AG09309 (cell line): ENCODE measurements at places on chromosomes 2 and 18.
A peak's percentile ranks its signal among the peaks of the same experiment; 100 is the strongest.

- no peak for DNase-seq
Measured at GRCh38 chr2:70045932-70046331, 41.3 kb upstream of the PCBP1 start.

DNA sequence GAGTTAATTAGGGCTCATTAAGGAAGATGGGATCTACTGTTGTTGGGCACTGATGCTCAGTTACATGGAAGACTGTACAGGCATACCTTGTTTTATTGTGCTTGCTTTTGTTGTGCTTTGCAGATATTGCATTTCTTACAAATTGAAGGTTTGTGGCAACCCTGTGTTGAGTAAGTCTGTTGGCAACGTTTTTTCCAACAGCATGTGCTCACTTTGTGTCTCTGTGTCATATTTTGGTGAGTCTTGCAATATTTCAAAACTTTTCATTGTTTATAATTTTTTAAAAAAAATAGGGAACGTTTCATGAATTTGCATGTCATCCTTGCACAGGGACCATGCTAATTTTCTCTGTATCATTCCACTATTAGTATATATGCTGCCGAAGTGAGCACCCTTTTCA lies 15.6 kb downstream of the PHLPP1 start:
- no peak for DNase-seq

DNA sequence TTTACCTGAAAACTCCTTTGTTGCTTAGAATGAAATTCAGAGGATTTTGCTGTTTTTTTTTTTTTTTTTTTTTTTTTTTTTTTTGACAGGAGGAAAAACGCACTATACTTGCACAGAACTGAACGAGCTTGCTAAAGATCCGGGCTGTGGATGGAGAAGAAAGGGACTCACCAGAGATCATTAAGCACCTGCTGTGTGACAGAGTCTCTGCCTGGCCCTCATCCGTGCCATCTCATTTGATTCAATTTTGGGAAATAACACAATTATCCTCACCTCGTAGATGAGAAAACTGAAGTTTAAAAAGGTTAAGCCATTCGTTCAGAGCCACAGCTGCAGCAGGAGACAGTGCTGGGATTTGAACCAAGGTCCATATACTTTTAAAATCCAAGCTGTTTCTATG lies 775.4 kb upstream of the ID2 start:
- DNase-seq: no peak

DNA sequence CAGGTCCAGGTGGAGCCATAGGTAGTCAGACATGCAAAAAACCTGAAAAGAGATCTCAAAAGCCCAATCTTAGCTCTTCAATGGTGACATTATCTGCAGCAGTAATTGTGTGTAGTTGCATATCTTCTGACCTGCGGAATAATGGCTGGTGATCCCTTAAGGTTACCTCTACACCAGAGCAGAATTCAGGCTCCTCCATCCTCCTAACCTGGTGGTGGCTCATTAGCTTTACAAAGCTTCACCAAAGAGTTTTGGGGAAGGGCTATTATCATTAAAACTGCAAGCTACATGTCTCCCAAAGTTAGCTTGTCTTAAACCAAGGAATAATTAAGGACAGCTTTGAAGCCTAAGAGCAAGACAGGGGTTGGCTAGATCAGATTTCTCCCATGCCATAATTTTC lies 42.6 kb upstream of the CHST9 start:
- DNase-seq: no peak

DNA sequence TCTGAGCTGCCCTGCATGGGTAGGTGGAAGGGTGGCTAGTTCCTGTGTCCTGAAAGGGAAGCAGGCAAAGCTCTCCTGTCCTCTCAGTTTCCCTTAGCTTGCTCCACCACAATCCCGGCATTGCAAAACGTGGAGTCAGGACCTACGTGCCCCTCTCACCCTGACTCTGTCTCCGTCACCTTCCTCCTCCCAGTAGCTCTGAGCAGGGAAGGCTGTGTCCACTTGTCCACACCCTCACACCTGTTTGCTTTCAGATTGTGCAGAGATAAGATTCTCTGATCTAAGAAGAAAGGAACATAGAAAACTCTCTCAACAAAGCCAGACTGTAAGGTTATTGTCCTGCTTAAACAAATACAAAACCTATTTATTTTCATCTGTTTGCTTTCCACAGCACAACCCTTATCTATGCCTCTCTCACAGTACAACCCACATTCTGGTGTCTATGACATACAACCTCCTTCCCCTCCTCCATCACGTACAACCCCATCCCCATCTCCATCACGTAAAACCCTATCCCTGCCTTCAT lies 79.0 kb downstream of the ALPK2 start:
- no peak for DNase-seq

DNA sequence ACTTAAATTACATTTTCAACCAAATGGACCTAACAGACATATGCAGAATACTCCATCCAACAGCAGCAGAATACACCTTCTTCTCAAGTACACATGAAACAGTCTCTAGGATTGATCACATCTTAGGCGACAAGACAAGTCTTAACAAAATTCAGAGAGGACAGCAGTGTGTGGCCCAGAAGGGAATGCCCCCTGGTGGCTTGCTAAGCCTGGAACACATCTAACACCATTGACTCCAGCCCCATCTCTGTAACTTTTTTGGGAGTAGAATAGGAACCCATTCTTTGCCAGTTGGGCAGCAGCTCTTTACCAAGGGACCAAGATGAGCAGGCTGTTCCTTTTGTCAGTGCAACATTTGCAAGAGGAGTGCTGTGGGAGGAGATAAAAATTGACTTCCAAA lies 249.9 kb downstream of the PLCL1 start:
- no peak for DNase-seq

GRCh38 chr2:160365716-160366367 lies 127.8 kb downstream of the RBMS1 start:
- no peak for DNase-seq

GRCh38 chr2:101064125-101064502 lies 62.0 kb downstream of the RPL31 start:
- no peak for DNase-seq

DNA sequence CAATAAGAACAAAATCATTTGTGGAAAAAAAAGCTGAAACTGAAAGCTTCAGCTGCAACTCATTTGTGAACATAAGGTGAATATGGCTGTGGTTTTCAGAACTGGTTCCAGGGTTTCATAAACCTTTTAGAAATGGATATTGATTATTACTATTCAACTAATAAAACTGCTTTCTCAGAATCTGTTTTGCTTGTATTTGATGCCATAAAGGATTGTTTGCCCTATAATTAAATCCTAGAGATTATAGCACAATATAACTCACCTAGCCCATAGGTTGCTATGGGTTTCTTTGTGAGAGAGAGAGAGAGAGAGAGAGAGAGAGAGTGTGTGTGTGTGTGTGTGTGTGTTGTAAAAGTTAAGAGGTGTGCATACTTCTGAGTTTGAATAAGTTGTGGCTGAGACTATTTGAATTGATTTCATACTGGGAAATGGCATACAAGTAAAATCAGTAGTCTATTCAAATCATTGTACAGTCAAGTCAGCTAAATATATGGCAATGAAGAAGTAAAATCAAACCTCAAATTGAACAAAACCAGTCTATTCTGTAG lies 339.2 kb downstream of the ARHGAP15 start:
- DNase-seq: no peak

GRCh38 chr2:171347591-171348032 lies 86.2 kb downstream of the METTL8 start:
- peak; percentile 91 for DNase-seq

GRCh38 chr18:72368308-72368707 lies 175.8 kb downstream of the CBLN2 start:
- DNase-seq: no peak

GRCh38 chr2:168971261-168971660 lies 59.9 kb downstream of the ABCB11 start:
- no peak for DNase-seq

GRCh38 chr18:35389095-35389618 lies 12.0 kb upstream of the ZNF396 start:
- peak; percentile 25 for DNase-seq

- no peak for DNase-seq
Measured at GRCh38 chr2:162609798-162610197, 228.8 kb downstream of the KCNH7 start.

DNA sequence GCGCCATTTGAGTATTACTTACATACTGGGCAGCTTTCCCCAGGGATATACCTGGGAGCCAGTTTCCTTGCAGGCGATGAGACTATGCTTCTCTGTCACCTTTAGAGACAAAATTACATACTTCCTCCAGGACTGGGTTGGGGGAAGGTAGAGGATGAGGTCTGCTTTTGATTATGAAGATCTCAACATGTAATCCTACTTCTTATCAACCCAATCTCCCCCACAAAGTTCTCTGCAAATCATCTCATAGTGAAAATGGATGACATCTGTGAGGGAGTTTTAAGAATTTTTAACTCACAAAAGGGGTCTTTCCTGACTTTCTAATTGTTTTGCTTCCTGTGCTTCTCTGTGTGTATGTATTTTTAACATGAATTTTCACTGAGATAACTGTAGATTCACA lies 81.9 kb downstream of the TMEM131 start:
- no peak for DNase-seq

GRCh38 chr2:219567791-219568361 lies 3.5 kb downstream of the OBSL1 start:
- DNase-seq: no peak

GRCh38 chr18:29383311-29384273 lies 1206.7 kb upstream of the CDH2 start:
- DNase-seq: no peak

DNA sequence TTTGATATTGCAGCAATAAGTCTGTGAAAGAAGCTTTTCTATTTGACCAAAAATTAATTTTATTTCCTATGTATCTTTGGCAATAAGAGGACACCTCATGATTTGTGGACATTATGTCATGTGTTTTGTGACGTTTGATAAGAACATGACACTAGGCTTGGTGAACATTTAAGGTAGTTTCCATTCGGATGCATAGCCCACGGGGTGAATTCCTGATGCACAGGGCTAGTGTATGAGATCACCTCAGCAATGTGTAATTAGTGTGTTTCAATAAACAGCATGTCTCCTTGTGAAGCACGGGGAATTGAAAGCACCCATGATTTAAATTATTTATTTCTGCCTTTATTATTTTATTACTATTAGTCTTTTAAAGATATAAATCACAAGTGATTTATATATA lies 146.1 kb upstream of the LINC00305 start:
- no peak for DNase-seq

DNA sequence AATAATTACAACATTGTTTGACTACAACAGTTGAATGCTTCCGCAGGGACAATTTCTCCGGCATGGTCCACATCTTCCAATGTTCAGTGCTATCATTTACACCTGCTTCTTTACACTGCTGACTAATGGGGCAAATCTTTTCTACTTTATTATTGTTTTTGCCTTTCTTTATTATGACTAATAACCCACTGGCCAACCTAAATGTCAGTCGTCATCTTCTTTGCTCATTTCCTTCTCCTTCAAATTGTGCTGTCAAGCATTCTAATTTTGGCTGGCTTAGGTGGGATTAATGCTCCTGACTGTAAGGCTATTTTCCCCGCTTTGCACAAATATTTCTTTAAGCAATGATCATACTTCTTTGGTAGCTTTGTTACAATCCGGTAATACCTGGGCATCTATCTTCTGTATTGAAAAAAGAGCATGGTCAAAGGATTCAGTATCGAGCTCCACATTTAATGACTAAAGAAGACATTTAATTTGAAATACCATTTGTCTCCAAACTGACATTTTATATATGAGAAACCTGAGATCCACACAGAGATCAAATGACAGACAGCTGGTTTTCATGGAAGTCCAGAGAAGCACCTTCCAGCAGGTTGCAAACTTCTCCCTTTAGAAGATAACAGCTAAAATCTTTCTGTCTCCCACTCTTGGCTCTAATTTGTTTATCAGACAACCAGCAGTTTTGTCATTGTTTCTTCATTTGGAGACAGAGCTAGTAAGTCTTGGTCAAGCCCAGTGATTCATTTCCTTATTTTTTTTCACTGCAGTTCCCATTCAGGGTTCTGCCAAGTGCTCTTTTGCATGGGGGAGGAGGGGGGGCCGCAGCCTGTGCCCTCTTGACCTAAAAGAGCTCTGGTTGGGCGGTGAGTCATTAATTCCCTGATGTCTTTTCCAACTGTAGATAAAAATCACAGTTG lies 132.9 kb downstream of the SOCS6 start:
- peak; percentile 92 for DNase-seq

GRCh38 chr2:172247203-172247602 lies 144.5 kb upstream of the DLX2 start:
- DNase-seq: no peak

DNA sequence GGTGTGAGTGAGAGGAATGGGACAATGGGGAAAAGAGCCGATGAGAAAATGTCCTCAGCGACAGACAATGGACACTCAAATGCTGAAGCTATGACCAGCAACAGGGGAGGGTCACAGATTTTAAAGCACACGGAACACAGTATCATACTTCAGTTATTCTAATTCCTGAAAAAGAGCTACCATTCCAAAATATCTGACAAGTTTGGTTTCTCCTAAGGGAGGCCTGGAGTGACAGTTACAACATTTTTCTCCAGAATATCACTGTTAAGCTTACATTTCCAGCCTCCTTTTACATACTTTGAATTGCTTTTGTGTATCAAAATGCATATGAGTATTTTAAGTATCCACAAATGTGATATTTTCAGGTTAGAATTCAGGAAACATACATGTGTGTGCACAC lies 321.6 kb upstream of the THUMPD2 start:
- no peak for DNase-seq

DNA sequence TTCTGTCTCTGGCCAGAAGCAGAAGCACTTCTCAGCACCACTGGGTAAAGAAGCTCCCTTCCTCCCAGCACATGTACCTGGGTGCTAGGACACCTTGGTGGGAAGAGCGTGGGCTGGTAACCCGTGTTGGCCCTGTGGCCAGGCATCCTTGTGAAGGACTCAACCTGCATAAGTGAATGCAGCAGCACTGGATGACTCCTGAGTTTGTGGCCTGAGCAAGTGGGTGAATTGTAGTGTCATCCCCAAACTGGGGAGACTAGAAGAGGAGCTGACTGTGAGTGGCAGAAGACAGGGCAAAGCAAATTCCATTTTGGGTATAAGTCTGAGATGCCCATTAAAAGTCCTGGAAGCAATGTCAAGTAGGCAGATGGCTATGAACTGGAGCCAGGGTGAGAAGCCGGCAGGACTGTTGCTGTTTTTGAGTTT lies 63.4 kb downstream of the STAT1 start:
- no peak for DNase-seq

DNA sequence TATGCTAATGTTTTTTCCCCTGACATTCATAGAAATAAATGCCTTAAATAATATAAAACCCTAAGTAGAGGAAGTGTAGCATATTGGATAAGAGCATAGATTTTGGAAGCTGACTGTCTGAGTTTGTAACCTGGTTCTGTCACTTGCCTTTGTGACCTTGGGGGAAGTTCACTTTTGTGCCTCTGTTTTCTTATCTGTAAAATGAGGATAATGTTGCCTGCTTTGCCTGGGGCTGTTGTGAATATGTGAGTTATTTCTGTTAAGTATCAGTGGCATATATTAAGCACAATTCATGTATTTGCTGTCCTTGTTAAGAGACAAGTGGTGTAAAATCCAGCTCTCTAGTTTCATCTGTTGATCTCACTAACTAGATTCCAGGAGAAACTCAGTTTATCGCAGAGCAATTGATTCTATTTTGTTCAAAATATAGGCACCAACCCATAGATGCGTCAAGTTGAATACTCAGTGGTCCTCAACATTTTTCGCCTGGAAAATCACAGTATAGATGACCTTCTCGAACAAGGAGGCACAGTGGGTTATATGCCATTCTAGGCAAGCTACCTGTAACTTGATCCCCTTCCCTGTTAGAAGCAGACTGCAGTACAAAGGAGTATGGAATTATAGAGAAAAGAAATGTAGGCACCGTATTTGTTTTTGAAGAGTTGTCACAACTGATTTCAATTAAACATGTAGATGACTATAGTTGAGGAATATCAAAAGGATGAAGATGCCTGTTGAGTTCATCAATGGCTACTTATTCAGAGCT lies 67.0 kb downstream of the SOCS6 start:
- DNase-seq: no peak
